ENCODE measurements at places on chromosomes 4 and X.

DNA sequence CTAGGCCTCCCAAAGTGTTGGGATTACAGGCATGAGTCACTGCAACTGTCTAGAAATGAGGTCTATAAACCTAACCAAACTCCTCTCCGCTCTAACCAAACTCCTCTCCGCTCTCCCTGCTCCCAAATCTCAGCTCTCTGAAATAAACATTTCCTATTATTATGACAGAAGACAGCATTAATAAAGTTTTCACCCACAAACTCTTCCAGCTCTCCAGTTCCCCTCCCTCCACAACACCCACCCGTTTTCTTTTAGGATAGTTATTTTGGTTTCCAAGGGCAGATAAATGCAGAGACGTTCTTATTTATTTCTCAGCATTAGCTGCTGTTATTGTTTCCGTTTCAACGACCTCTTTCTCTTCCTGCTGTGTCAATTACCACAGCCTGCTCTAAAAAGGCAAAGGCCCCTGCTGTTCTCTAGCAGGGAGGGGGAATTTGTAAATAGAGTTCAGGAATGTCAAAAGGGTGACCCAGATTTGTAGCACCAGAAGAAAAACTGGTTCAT, 13.3 kb upstream of the SCD5 start:
- no peak for DNase-seq

DNA sequence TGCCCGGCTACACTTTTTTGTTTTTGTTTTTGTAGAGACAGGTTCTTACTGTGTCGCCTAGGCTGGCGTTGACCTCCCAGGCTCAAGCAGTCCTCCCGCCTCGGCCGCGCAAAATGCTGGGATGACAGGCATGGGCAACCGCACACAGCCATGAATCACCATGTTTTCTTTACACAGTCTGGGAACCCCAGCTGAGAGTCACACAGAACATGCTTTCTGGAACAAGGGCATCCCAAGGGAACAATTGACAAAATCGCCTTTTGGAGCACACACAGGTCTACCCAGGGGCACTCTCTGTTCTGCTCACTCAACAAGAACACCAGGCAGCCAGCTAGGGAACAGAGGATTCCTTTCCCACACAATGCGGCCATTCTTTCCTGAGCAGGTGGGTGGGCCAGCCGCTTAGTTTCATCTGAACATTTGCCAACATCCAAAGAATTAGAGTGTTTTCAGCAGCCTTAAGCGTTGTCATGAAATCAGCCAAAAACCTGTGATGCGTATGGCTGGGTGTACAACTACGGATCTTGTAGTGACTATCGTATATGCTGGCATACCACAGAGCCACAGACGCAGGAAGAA, 15.7 kb downstream of the PRKX start:
- DNase-seq: no peak

DNA sequence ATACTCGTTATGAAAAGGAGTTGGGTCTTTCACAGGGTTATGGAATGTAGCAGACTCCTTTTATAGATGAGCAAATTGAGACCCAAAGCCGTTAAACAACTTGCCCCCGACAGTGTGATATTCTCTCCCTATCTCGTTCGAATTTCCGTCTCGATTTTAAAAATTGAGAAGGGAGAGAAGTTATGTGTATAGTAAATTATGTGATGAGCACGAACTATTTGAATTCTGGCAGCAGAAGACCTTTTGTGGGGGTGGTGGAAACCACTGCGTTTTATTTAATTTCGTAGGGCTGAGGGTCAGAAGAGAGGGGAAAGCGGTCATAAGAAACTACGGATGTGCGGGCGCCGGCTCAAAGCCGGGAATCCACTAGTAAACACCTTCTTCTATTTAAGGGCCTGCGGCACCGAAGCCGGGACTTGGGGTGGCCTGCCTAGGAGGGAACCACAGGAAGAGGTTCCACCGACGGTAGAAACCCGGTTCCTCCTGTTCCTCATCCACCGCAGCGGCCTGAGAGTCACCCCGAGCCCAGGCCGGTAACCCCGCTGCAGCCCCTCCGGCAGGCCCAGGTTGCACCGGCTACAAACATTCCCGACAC, 1.5 kb upstream of the DDX3X start:
- no peak for DNase-seq

DNA sequence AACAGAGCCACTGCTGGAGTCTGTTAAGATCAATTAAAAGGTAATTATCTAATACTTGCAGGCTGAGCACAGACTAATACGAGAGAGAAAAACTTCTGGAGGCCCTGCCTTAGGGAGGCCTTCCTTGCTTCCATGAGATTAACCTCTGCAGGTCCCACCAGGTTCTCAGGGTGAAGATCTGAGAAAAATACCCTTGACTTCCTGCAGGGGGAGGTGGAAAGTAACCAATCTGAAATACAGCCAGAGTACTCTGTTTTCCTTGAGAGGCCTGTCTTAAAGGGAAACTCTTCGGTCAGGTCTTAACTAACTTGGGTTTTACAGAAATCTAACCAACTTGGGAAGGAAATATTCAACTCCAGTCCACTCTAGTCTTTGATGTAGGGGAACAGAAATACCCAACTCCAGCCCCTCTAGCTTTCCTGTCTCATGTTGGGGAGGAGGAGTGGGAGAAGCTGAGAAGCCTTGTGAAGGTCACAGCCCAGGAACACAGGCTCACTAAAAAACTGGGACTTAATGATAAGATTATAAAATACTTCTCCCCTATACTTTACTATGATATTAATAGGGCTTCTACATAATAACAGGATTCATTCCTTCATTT, 77.1 kb downstream of the TBCK start:
- DNase-seq: peak; percentile 5

DNA sequence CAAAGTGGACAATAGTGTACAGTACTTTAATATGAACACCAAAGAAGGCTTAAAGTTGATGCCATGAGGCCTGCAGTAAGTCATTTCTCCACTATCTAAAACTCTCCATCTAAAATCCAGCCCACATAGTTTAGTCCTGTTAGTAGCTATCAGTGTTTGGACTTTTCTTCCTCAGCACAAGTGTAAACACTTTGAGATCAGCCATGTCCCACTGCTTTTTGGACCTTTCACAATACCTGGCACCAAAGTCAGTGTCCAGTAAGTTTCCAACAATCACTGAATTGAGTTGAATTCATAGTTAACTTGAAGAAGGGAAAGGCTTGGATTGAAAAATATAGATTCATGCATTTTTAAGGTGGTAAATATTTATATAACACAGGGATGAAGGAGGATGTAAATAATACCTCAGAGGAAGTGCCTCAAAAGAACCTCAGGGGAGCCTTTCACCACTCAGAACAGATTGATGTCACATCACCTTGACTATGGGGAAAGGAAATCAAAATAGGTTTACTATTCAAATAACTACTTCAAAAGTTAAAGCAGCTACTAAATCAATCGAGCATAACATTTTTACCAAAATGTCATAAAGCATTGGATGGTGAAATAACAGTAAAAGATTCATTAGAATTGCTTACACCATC, 76.7 kb downstream of the FTHL17 start:
- no peak for DNase-seq

GRCh38 chrX:40433160-40433559, 147.6 kb upstream of the ATP6AP2 start:
- no peak for DNase-seq

GRCh38 chr4:182048871-182049270, 194.3 kb upstream of the TENM3 start:
- DNase-seq: no peak

- no peak for DNase-seq
These were observed 23.6 kb upstream of the MFAP3L start for GRCh38 chr4:170049766-170050165.

DNA sequence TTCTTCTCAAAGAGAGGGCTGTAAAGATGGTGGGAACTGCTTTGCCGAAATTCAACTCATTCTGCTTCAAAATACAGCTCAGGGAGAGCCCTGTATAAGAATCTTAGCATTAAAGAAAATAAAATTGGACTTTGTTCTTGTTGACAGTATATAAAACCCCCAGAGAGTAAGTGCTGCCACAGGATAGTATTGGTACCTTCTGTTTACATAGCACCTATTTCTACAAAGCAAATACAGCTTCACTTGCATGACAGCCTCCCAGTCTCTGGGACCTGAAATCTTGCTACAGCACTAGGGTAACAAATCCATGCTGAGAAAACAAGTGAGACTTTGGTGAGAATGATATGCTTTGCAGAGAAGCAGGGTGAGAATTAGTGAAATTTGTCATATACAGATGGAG, 428.6 kb downstream of the ADGRL3 start:
- DNase-seq: no peak

DNA sequence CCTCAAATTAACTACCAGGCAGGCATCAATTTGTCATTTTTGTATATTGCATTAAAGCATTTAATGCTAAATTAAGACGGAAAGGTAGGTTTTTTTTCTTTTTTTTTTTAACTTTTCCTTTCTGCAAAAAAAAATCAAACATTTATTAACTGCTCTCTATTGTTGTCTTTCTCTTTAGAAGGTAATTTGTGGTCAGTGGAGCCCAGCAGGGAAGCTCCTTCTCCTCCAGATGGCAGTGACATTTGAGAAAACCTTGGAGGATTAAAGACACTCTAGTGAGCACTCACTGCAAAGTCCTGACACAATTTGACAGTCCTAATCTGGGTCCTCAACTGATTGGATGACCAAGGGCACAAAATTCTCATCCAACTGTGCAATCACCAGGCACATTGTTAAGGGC, 102.4 kb downstream of the SLIT2 start:
- no peak for DNase-seq

- peak; percentile 45 for DNase-seq
These were observed 143.9 kb downstream of the BCOR start for GRCh38 chrX:39953879-39954278.

GRCh38 chrX:71282514-71283402, 677 bp upstream of the NONO start:
- DNase-seq: peak; percentile 53

GRCh38 chr4:183591301-183591700, 67.7 kb downstream of the RWDD4 start:
- DNase-seq: no peak

DNA sequence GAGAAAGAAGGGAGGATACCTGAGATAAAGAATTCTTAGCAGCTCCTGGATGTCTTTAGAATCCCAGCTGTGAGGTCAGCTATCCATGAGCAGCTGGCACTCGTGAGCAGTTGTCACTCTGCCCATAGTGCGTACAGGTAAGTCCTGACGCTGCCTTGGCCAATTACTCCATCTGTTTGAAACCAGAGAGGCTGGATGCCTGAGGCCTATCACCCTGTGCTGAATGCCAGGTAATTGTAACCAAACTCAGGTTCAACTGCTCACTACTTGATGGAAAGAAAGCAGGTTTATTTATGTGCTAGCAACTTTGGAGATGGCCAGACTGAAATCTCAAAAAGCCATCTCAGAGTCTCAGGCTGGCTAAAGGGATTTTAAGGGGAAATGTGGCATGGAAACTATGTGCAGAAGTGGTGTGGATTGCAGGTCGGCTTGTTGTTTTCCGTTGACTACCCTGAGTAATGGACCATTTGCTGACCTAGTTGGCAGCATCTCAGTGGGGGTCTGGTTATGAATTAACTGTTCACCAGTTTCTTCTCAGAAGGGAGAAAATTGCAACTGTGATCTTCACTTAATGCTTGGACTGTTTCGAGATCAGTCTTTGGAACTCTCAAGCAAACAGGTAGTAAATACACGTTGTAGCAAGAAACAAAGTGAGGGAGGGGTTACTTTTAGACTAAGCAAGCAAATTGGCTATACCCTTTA, 1614.0 kb upstream of the PCDH10 start:
- DNase-seq: no peak

GRCh38 chr4:11455201-11455835, 26.6 kb upstream of the HS3ST1 start:
- DNase-seq: no peak

- DNase-seq: no peak
These were observed 42.7 kb downstream of the TMEM150C start for GRCh38 chr4:82519072-82519471.

DNA sequence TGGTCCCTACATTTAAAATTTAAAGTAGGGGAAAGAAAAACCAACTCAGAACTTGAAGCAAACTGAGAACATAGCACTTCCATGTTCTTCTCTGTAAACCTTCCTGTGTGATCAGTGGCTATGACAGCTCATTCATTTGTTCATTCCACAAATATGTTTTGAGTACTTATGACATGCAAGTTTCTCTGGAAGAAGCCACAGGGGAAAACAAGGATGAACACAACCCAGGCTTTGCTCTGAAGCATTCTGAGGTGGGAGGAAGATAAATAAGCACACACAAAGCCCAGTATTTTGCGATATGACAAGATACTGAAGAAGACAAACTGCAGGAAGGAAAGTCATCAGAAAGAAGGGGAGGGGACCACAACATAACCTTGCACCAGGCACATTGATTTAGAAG, 96.4 kb downstream of the CHIC2 start:
- DNase-seq: no peak

DNA sequence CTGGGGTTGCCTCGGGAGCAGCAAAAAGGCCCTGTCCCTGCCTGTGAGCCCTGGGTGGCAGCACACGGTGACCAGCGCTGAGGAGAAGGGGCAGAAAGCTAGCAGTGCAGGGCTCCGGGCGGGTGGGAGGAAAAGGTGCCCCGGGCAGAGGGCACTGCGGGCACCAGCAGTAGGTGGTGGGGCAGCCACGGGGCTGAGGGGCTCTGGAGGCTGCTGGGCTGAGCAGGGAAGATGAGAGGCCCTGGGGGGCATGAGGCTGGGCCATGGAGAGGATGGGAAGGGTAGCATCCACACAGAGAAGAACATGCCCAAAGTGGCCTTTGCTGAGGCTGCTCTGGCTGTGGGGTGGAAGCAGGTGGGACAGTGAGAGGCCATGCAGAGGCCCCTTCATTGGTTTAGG, 67.5 kb upstream of the NKX1-1 start:
- DNase-seq: no peak

DNA sequence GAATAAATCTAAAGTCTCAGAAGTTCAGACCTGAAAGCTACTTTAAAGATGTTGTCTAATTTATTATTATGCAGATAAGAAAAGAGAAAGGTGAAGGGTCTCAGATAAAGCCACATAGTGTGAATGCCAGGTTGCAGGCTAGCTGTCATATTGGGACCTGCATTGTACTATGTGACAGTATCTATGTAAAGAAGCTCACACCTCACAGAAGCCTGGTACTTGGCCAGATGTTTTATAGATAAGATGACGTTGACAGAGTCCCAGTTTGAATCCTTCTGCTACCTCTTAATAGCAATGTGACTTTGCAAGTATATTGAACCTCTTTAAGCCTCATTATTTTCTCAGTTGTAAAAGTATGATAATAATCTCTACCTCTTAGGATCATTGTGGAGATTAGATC, 227.0 kb downstream of the SPRY1 start:
- no peak for DNase-seq

DNA sequence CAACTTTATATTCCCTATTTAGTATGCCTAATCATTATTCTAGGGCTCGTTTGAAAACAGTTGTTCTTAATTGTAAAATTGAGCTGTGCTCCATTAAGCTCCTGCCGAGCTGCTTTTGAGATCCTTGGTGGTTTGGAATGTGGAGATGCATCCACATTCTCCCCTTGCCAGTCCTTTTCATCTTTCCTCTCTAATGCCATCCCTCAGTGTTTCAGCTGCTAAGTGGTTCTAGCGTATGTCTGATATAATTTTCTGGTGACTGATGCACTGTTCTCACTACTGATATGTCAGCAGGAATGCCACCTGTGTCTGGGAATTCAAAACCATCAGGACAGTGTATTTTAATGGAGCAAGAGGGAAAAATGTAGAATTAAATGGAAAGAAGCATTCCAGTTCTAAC, 1085.0 kb downstream of the CCSER1 start:
- no peak for DNase-seq
